ENCODE measurements at places on chromosomes 2 and 18. TPM values are rescaled to one million over a fixed set of nuclear protein-coding genes. Genes with fewer than 3 reads are reported as not detected.

- no peak for DNase-seq
Observed at GRCh38 chr2:176648700-176649297, 379.6 kb downstream of the MTX2 start.

Gene LYPD1
- 0.32 TPM for total RNA-seq

- DNase-seq, result peak; percentile 61
Observed at GRCh38 chr18:23106575-23106974, 28.7 kb upstream of the CABLES1 start.

Gene NT5C1B
- not detected for total RNA-seq

GRCh38 chr2:219109471-219109870, 48.8 kb upstream of the IHH start:
- peak; percentile 80 for DNase-seq

GRCh38 chr2:71938108-71938507, 209.6 kb downstream of the CYP26B1 start:
- DNase-seq, result peak; percentile 4

Gene HADHA
- 189 TPM for total RNA-seq

GRCh38 chr2:98846041-98846440, 90.0 kb downstream of the CRACDL start:
- no peak for DNase-seq

GRCh38 chr2:215409331-215410127, 26.3 kb downstream of the FN1 start:
- no peak for DNase-seq

- DNase-seq, result no peak
Observed at GRCh38 chr2:79627237-79627636, 114.4 kb downstream of the CTNNA2 start.

GRCh38 chr2:238376884-238377391, 49.8 kb upstream of the ASB1 start:
- no peak for DNase-seq

DNA sequence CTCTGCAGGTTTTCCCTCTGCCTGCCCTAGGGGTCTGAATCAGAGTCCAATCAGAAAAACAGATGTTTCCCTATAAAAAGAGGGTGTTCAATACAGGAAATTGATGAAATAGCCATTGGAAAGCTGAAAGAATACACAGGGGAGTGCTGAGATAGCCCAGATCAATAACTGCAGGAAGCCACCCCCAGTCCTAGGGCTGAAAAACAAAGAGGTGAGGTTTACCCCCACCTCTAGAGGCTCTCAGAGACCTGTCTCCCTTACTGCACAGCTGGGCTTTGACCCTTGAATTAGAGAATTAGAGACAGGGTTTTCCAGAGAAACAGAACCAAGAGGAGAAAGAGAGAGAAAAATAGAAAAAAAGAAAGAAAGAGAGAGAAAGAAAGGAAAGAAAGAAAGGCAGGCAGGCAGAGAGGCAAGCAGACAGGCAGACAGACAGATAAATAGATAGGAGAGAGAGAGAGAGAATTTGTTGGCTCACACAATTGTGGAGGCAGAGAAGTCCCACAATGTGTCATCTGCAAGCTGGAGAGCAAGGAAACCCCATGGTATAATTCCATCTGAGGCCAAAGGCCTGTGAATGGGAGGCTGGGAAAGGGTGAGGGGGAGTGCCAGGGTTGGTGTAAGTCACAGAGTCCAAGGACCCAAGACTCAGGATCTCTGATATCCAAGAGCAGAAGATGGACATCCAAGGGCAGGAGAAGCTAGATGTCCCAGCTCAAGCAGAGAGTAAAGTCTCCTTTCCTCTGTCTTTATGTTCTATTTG, 18.9 kb upstream of the ME2 start:
- no peak for DNase-seq

Gene DTNA
- 8.9 TPM for total RNA-seq

- DNase-seq, result no peak
Observed at GRCh38 chr2:37412231-37412630, 67.8 kb downstream of the QPCT start.

Gene KRTCAP3
- total RNA-seq, result 112 TPM

Gene COLEC11
- 2.0 TPM for total RNA-seq

Gene CFLAR
- total RNA-seq, result 206 TPM

Gene CLEC4F
- total RNA-seq, result 0.14 TPM

DNA sequence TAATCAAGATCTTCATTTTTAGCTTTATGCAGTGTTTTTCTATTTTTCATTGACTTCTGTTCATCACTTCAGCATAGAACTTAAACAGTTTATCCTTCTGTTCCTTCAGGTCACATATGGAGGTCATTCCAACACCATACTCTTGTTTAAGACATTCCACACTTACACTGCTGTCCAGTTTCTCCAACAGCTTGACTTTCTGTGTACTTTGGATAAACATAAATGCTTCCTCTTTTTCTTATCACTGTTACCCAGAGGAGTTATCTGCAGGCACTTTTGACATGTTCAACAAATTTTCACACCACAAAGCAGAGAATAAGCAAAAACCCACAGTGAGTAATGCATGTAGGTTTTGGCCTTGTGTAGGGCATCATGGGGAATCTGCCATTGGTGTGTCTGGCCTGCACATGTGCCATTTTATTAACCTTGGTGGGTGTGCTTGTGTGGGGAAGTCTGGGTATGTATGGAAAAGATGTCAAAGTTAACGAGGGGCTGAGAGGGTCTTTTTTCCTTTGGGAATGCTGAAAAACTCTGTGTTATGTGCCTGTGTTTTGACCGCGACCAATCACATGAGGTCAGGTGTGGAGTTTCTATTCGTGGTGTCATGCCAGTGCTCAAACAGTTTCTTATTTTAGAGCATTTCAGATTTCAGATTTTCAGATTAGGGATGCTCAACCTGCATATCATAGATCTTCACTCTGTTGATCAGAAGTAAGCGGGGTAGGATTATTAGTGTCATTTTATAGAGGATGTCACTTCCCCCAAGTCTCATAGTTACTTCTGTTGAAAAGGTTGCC, 53.9 kb upstream of the ACVR1 start:
- DNase-seq, result no peak

DNA sequence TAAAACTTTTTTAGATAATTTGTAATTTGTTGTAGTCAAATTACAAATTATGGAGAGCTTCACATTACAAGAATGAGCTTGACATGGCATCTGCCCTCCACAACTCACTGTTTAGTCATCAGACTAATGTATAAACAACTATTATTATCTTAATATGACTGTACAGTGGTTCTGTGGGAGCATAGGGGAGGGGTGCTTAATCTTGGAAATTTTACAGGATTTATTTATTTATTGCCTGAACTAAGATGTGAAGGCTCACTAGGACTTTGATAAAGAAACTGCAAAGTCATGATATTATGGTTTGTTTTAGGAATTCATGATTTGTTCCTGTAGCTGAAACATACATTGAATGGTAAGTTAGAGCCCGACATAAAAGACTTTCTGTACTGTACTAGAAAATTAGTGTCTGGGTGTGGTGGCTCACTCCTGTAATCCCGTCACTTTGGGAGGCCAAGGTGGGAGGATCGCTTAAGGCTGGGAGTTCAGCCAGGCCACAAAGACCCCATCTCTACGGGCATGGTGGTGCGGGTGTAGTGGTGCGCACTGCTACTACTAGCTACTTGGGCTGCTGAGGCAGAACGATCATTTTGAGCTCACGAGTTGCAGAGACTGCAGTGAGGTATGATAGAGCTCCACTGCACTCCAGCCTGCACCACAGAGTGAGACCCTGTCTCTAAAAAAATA, 2.1 kb downstream of the MARCHF7 start:
- DNase-seq, result no peak

GRCh38 chr2:129870685-129871241, 108.7 kb upstream of the RAB6C start:
- DNase-seq, result no peak

Gene MAPK4
- total RNA-seq, result 1.6 TPM

GRCh38 chr18:36381075-36381474, 83.6 kb downstream of the FHOD3 start:
- DNase-seq, result no peak

Gene PSTPIP2
- total RNA-seq, result 2.6 TPM

- no peak for DNase-seq
Observed at GRCh38 chr2:239370403-239370802, 30.4 kb downstream of the HDAC4 start.

Gene MC2R
- not detected for total RNA-seq

Gene IMPA2
- total RNA-seq, result 80.8 TPM

Measured in transverse colon (tissue), 4 donors.